CD8-positive, alpha-beta memory T cell (primary cell): ENCODE measurements at places on chromosomes 4 and X. TPM values are rescaled to one million over a fixed set of nuclear protein-coding genes. Genes with fewer than 3 reads are reported as not detected.

GRCh38 chrX:69505772-69506616 lies 1.9 kb downstream of the NALF2 start:
- H3K4me3 ChIP-seq: no peak overlapping the region
- peaks cover 3% of the 10 kb centered on the region for H3K27me3 ChIP-seq

DNA sequence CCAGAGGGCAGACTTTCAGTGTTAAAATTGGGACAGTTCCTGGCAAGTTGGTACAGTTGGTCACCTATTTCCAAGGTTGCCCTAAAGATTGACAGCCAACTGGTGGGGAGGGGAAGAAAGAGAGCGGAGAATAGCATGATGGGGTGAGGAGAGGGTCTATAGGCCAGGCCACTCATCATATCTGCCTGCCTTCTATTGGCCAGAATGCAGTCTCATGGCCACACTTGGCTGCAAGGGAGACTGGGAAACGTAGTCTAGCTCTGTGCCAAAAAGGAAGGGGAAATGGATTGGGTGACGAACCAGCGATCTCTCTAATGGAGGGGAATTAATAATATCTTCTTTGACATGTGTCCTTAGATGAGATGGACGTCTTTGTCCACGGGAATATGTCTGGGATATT lies 197.4 kb upstream of the ATP6AP2 start:
- DNase-seq: no peak
- H3K4me3 ChIP-seq: no peak overlapping the region

DNA sequence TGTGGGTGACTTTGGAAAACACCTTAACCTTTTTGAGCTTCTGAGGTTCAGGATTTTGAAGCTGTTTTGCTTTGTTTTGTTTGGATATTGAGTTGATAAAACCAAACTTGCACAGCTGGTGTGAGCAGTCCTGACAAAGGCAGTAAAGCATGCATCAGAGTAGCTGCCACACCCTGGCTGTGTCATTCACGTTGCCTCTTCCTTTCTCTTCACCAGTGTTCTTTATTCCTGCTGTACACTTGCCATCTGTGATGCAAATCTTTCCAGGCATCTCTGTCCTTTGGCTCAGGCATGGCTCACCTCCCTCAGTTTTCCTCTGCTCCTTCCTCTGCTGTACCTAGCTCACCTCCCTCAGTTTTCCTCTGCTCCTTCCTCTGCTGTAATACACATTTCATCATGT lies 1850.2 kb upstream of the AGA start:
- H3K4me1 ChIP-seq: no peaks in the 10 kb centered on the region
- no peaks in the 10 kb centered on the region for H3K27me3 ChIP-seq
- H3K36me3 ChIP-seq: no peaks in the 10 kb centered on the region
- no peak overlapping the region for H3K4me3 ChIP-seq
- DNase-seq: no peak

DNA sequence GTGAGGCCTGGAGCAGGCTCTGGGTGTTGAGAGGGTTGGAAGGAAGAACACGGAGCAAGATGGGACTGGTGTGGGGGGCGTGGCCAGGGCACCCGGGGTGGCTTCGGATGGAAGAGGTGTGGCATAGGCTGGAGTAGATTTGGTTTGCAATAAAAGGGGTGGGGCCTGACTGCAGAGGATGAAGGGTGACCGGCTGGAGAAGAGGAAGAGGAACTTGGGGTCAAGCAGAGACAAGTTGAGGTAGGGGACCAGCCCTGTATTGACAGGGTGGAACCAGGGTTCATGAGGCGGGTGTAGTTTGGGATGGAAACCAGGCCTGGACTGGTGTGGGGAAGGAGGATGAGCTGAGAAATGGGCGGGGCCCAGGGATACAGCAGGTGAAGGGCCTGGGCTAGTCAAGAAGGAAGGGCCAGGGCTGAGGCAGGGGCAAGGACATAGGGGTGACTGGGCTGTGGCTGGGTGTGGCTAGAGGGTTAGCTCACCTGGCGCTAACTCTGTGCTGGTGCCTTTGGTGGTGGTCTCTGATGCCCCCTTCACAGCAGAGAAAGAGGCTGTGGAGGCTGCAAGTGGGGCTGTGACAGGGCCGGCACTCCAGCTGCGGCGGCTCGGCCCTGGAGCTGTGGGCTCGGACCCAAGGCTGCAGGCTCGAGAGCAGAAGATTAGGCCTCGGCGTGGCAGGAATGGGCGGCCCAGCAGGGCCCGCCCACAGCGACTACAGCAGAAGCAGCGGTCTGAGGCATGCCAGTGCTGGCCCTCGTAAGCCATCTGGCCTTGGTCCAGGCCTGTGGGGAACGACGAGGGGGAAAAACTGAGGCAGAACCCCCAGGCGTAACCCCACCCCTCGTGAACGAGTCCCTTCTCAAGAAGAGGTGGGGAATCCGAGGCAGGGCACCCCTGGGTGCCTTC lies 5.0 kb downstream of the PLP2 start:
- H3K4me3 ChIP-seq: no peak overlapping the region
- peaks cover 3% of the 10 kb centered on the region for H3K36me3 ChIP-seq
- no peak for DNase-seq

GRCh38 chr4:108596344-108596743 lies 24.0 kb upstream of the RPL34 start:
- H3K4me3 ChIP-seq: no peak overlapping the region
- DNase-seq: no peak

DNA sequence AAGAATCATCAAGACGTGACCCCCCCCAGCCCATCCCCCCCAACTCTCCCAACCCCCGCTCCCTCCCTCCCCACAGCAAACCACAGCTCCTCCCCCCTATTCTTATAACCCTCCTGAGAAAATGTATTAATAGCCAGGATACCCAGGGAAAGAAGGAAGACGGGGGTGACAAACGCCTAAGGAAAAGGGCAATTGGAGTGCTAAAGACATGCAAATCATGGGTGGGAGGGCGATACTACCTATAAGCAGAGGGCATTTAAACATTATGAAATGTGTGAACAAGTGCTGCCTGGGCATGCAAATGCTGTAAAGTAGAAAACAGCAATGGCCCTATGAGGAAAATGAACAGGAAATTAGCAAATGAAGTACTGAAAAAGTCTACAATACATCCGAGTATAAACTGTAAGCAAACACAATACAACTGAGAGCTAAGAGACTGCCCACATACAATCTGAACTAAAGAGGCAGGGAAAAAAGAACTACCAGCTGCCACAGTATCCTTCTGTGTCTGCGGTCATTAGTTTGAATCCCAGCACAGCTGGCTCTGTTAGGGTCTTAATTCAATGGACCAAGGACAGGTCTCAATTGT lies 2.4 kb downstream of the CXXC4 start:
- H3K27ac ChIP-seq: no peak overlapping the region
- no peaks in the 10 kb centered on the region for H3K27me3 ChIP-seq
- H3K4me3 ChIP-seq: no peak overlapping the region
- H3K4me1 ChIP-seq: peaks cover 9% of the 10 kb centered on the region

GRCh38 chr4:40334591-40335524 lies at the start of gene CHRNA9:
Gene CHRNA9 (plus strand): TSS chr4:40335333. CDS start chr4:40335468, 135 bp downstream.
- no peak within 1 kb of the TSS for H3K4me3 ChIP-seq
- no peaks in the 10 kb centered on the region for H3K27me3 ChIP-seq
- H3K27ac ChIP-seq: no peak within 1 kb of the TSS
- no peaks in the 10 kb centered on the region for H3K36me3 ChIP-seq
- no peaks in the 10 kb centered on the region for H3K4me1 ChIP-seq
- DNase-seq: no peak

GRCh38 chr4:26909369-26909768 lies 48.7 kb downstream of the STIM2 start:
- H3K4me1 ChIP-seq: peaks cover 57% of the 10 kb centered on the region
- H3K27ac ChIP-seq: no peak overlapping the region
- no peaks in the 10 kb centered on the region for H3K27me3 ChIP-seq
- no peak overlapping the region for H3K4me3 ChIP-seq
- no peaks in the 10 kb centered on the region for H3K36me3 ChIP-seq

DNA sequence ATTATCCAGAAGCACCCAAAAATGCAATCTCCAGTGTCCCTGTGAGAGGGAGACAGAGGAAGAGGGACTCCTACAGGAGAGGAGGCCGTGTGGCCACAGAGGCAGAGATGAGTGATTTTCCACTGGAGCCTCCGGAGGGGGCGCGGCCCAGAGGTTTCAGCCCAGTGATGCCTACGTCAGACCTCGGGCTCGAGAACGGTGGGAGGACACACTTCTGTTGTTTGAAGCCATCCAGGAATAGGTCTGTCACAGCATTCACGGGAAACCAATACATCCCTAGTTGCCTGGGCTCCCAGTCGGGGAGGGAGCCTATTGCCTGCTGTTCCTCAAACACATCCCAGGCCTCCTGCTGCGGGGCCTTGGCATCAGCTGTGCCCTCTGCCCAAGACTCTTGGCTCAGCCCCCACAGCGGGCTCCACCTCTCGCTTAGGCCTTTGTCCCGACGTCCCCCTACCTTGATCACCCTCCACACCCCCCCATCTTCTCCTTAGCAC lies 39.2 kb upstream of the HMX1 start:
- H3K27ac ChIP-seq: no peak overlapping the region
- no peaks in the 10 kb centered on the region for H3K27me3 ChIP-seq
- no peak overlapping the region for H3K4me3 ChIP-seq
- no peaks in the 10 kb centered on the region for H3K36me3 ChIP-seq

DNA sequence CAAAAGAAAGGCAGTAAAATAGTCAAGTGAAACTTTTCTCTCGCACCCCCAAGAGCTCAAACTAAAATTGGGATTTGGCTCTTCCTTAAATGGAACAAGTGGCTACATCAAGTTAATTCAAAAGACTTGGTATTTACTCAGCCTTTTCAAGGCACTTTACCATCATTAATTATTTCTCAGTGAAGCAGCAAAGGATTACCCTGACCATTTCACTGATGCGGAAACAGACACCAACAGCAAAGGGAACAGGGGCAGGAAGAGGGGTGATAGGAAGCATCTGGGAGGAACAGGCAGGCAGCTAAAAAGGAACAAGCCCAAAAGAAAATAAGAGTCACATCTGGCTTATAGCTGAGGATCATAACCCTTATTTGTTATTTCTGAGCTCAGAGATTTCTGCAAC lies 2.7 kb downstream of the SCML2 start:
- H3K4me1 ChIP-seq: peaks cover 5% of the 10 kb centered on the region
- DNase-seq: no peak
- no peaks in the 10 kb centered on the region for H3K27me3 ChIP-seq
- H3K4me3 ChIP-seq: no peak overlapping the region

DNA sequence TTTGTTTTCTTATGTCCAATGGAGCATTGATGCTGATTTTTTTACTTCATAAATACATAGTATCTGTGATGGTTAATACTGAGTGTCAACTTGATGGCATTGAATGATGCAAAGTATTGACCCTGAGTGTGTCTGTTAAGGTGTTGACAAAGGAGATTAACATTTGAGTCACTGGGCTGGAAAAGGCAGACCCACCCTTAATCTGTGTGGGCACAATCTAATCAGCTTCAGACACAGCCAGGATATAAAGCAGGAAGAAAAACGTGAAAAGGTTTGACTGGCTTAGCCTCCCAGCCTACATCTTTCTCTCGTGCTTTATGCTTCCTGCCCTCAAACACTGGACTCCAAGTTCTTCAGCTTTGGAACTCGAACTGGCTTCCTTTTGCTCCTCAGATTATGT lies 230.6 kb upstream of the SPRY1 start:
- no peaks in the 10 kb centered on the region for H3K36me3 ChIP-seq
- no peaks in the 10 kb centered on the region for H3K27me3 ChIP-seq
- H3K4me1 ChIP-seq: no peaks in the 10 kb centered on the region

UGT2A1 gene
- total RNA-seq: not detected

COL4A5 gene
- not detected for total RNA-seq

HTRA3 gene
- total RNA-seq: not detected

NUDT6 gene
- total RNA-seq: 5.5 TPM
